Fibroblast of lung (primary cell): ENCODE measurements at places on chromosomes 13 and 19. TPM values are rescaled to one million over a fixed set of nuclear protein-coding genes. Genes with fewer than 3 reads are reported as not detected.

SBK3 gene
- 0.26 and 0.66 TPM in 2 replicates for total RNA-seq

IGFL2 gene
- not detected in 2 replicates for total RNA-seq

GRIK5 gene
- total RNA-seq: 0.77 and 3.5 TPM in 2 replicates

ZNF878 gene
- under 0.01 TPM in 1 of 2 replicates, not detected in the other for total RNA-seq

ZNF112 gene
- 9.1 and 10.0 TPM in 2 replicates for total RNA-seq

ACER1 gene
- total RNA-seq: not detected in 2 replicates

PKN1 gene
- 125 and 141 TPM in 2 replicates for total RNA-seq

ZNF264 gene
- total RNA-seq: 19.0 and 24.9 TPM in 2 replicates
